Mesendoderm (in vitro differentiated cells): ENCODE measurements at places on chromosomes 6 and 20.

GRCh38 chr20:51733070-51733469 lies 35.1 kb downstream of the ATP9A start:
- no peak for DNase-seq

- peak; percentile 95 for DNase-seq
Measured at GRCh38 chr6:135537741-135538301, 40.3 kb upstream of the AHI1 start.

- DNase-seq: no peak
Measured at GRCh38 chr6:131747821-131748353, 37.1 kb upstream of the CTAGE9 start.

- no peak for DNase-seq
Measured at GRCh38 chr6:98579079-98579478, 255.3 kb upstream of the POU3F2 start.

DNA sequence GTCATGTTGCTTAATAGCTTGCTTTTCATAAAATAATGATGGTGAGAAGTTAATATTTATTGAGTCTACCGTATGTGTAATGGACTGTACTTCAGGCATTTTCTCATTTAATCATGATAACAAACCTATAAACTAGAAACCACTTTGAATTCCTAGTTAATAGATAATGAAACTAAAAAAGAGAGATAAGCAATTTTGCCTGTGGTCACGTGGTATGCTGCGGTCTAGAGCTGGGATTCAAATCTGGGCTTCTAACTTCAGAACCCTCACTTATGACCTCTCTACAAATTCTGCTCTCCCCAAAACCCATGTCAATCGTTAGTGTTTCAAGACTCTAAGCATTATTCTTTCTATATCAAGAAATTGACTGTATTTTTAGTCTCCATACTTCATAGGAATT lies 700.7 kb downstream of the PRKN start:
- DNase-seq: no peak

DNA sequence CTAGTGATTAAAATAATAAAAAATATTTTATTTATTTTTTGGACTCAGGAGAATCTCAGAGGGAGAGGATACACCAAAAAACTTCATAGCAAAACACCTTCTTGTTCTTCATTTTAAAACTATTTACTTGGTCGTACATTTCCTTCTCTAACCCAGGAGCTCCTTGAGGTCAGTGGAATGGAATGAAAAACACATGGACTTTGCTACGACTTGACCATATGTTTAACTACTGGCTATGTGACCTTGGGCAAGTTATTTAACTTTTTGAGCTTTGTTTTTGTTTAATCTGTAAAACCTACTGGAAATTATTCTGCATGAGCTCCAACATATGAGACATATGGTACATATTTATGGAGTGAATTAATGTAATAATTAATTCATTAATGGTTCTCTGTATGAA lies 1005.5 kb upstream of the CITED2 start:
- DNase-seq: no peak

GRCh38 chr6:95682476-95682875 lies 105.1 kb downstream of the MANEA start:
- no peak for DNase-seq

- no peak for DNase-seq
Measured at GRCh38 chr6:6495851-6496250, 92.7 kb upstream of the LY86 start.

DNA sequence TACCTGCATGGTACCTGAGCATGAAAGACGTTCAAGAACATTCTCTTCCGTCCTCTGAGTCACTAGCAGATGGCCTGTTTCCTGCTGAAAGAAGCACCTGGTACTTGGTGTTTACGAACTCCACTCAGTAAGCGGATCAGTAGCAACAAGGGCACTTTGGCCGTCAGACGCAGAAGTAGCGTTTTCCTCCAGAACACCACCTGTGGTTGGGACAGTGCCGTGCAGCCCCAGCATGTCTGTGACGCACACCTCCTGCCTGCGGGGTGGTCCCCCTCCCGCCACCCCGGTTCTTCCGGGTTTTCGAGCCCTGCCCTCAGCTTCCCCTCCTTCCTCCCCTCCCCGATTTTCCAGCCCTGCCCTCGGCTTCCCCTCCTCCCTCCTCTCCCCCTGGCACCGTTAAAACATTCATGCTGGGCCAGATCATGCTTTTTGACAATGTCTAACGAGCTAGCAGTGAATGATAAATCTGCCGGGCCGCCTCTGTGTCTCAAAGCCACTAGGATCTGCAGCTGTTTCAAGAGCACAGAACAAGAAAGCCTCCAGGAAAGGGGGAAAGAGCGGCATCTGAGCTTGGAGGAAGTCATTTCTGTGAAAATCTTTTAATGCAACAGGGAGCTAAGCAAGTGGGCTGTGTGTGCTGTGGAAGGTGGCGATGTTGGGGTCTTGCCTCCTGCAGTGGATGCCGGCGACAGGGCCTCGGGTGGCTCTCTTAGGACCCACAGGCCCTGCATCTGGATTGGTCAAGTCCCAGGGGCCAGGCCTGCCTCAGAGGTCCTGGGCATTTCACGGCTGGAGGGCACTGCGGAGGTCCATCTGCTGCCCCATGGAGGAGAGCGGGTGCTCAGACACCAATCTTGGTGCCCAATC lies 207.9 kb downstream of the ERMARD start:
- DNase-seq: no peak

DNA sequence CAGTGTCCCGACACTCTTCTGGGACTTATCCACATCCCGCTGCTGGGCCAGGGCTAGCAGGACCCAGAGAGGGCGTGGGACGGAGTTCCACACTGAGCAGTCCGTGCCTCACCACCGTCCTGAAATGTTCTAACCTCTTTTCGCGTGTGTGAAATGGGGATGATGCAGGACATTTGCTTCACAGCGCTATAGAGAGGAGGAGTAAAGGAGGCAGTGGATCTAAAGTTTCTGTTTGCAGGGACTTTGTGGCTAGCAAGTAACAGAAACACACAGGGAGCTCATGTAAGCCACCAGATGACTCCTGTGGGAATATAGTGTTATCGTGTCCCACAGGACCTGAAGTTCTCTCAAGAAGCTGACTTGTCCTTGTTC lies 634 bp downstream of the ITPA start:
- DNase-seq: no peak

- peak; percentile 54 for DNase-seq
Measured at GRCh38 chr6:15841937-15842726, 179.3 kb upstream of the DTNBP1 start.

GRCh38 chr6:33841868-33842267 lies 38.1 kb upstream of the MLN start:
- DNase-seq: no peak

- no peak for DNase-seq
Measured at GRCh38 chr6:14505401-14505800, 387.8 kb downstream of the CD83 start.

GRCh38 chr6:43081043-43081442 lies 4.9 kb downstream of the PTK7 start:
- no peak for DNase-seq

DNA sequence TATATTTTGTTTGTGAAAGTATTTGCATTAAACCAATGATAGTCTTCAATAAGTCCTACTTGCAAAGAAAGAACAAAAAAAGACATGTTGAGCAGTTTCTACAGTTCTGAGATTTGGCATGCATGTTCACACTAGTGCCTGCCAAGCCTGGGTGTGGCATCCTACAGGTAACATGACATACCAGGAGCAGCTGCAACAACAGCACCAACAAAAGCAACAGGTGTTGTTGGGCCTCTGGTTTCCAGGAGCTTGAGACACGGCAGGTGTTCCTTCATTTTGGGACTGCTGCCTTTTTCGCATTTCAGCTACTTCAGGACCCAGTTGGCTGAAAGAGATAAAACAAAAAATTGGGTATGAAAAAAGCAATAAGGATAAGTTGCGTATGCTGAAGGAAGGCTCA lies 41.2 kb upstream of the MTRF1L start:
- no peak for DNase-seq

- DNase-seq: peak; percentile 87
Measured at GRCh38 chr6:29653452-29654038, 3.3 kb upstream of the MOG start.

- DNase-seq: no peak
Measured at GRCh38 chr6:90471263-90471662, 115.6 kb downstream of the MAP3K7 start.
